ENCODE measurements at places on chromosomes 6 and 20. TPM values are rescaled to one million over a fixed set of nuclear protein-coding genes. Genes with fewer than 3 reads are reported as not detected.

- H3K27ac ChIP-seq: no peak overlapping the region
- no peaks in the 10 kb centered on the region for H3K27me3 ChIP-seq
- no peaks in the 10 kb centered on the region for H3K36me3 ChIP-seq
- H3K4me3 ChIP-seq: no peak overlapping the region
- no peaks in the 10 kb centered on the region for H3K4me1 ChIP-seq
- no peak for DNase-seq
These were observed 223.6 kb upstream of the RREB1 start for GRCh38 chr6:6884193-6884627.

- H3K27me3 ChIP-seq: peaks cover 37% of the 10 kb centered on the region
- DNase-seq: no peak
- no peak overlapping the region for H3K4me3 ChIP-seq
- H3K36me3 ChIP-seq: no peaks in the 10 kb centered on the region
These were observed 49.3 kb downstream of the SIRPA start for GRCh38 chr20:1944345-1945091.

DNA sequence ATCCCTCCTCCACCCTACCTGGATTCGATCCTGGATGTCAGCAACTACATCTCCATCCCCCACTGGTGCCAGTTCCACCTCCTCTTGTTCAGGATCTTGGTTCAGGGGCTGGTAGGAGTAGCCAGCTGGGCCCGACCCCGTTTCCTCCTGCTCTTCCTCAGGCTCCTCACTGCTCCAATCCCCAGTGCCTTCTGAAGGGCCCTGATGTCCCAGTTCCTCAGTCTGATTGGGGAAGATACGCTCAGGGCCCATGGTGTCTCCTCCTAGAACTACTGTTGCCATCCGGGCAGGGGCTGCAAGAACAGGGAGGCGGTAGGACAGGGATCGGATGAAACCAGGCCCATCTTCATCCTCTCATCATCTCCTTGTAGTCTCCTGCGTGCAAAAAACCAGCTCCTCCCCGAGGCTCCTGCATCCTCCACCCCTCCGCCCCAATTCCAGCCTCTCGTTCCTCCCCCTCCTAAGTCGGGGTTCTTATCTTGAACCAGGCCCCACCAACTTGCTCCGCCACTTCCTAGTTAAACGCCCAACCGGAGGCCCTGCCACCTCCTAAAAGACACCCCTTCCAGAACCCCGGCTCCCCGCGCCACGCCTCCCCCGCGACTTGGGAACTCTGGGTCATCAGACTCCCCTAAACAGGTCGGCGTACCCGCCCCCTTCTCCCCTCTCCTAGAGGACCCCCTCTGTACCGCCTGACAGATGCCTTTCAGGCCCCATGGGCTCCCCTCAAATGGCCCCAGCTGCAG is 476 bp downstream of the MEA1 start:
- H3K27ac ChIP-seq: peak overlapping the region; percentile 57
- peak overlapping the region; percentile 98 for H3K4me3 ChIP-seq
- H3K36me3 ChIP-seq: peaks cover 53% of the 10 kb centered on the region
- peaks cover 28% of the 10 kb centered on the region for H3K4me1 ChIP-seq
- no peaks in the 10 kb centered on the region for H3K27me3 ChIP-seq

DNA sequence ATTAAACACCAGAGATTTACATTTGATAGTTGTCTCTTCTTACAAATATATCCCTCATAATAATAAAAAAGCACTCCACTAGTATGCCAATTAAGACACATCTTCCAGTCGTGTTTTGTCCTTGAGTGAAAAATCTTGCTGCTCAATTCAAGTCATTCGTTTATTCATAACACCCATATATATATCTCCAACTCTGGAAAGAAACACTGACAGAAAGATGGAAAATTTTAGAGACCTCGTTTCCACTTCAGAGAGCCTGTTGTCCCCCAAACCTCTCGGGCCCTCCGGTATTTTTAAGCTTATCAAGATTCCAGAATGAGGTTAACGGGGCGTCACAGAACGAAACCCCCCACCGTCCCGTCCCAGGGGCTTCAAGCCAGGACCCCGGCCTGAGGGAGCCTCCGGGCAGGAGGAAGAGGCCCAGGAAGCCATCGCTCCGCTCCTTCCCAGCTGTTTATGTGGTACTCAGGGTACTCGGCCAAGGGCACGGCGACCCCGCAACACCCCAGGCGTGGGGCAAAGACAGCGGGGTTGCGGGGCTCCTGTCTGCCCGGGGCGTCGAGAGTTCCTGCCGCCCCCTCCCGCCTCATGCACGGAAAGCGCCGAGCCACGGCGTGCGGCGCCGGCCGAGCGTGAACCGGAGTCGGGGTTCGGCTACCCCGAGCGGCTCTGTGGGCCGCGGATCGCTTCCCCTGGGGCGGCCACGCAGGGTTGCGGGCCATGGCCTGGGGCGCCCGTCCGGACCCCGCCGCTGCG is 623 bp upstream of the SNX9 start:
- peak; percentile 75 for DNase-seq
- H3K27me3 ChIP-seq: no peaks in the 10 kb centered on the region
- H3K36me3 ChIP-seq: no peaks in the 10 kb centered on the region
- peak overlapping the region; percentile 85 for H3K27ac ChIP-seq

GRCh38 chr6:86511962-86512361 is 425.4 kb upstream of the HTR1E start:
- no peaks in the 10 kb centered on the region for H3K4me1 ChIP-seq
- H3K27me3 ChIP-seq: no peaks in the 10 kb centered on the region
- no peak for DNase-seq
- no peaks in the 10 kb centered on the region for H3K36me3 ChIP-seq
- no peak overlapping the region for H3K4me3 ChIP-seq

DNA sequence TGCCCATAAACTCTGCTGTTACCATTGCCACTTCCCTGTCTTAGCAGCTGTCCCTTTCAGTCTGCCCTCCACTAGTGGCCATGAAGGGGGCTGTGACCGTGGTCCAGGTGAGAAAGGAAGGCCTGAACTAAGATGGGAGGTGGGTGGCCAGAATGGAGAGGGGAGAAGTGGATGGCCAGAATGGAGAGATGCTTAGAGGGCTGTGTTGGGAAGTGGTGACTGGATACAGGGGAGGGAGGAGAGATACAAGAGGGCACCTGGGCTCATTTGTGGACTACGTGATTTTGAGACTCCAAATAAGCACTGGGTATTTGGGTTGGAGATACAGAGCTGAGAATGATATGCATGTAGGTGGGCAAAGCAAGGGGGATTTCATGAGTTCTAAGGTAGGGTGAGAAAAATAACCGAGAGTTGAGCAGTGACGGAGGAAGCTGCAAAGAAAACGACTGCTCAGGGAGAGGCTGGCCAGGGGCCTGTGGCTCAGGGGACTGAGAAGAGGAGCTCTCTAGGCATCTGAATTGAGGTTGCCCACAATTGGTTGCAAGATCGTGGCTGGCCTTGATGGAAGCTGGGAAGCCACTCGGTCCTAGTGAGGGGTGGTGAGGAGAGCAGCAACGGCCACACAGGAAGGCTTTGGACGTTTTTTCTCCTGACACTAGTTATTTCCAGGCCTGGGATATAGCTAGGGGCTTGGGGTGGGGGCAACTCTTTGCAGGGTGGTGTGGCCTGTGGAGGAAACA is 36.9 kb downstream of the PANK2 start:
- peak; percentile 11 for DNase-seq
- peaks cover 42% of the 10 kb centered on the region for H3K4me1 ChIP-seq
- H3K36me3 ChIP-seq: peaks cover 29% of the 10 kb centered on the region
- no peaks in the 10 kb centered on the region for H3K27me3 ChIP-seq

GRCh38 chr20:33183312-33183711 is 15.4 kb downstream of the BPIFA2 start:
- H3K4me3 ChIP-seq: no peak overlapping the region
- H3K27ac ChIP-seq: no peak overlapping the region
- H3K4me1 ChIP-seq: no peaks in the 10 kb centered on the region
- no peak for DNase-seq
- peaks cover 2% of the 10 kb centered on the region for H3K27me3 ChIP-seq
- H3K36me3 ChIP-seq: no peaks in the 10 kb centered on the region

- H3K27ac ChIP-seq: no peak overlapping the region
- no peaks in the 10 kb centered on the region for H3K27me3 ChIP-seq
These were observed 241.9 kb downstream of the EPHA7 start for GRCh38 chr6:93177438-93177837.

GRCh38 chr6:6986344-6986743 is 121.4 kb upstream of the RREB1 start:
- no peaks in the 10 kb centered on the region for H3K36me3 ChIP-seq
- H3K4me3 ChIP-seq: no peak overlapping the region
- H3K4me1 ChIP-seq: no peaks in the 10 kb centered on the region

DNA sequence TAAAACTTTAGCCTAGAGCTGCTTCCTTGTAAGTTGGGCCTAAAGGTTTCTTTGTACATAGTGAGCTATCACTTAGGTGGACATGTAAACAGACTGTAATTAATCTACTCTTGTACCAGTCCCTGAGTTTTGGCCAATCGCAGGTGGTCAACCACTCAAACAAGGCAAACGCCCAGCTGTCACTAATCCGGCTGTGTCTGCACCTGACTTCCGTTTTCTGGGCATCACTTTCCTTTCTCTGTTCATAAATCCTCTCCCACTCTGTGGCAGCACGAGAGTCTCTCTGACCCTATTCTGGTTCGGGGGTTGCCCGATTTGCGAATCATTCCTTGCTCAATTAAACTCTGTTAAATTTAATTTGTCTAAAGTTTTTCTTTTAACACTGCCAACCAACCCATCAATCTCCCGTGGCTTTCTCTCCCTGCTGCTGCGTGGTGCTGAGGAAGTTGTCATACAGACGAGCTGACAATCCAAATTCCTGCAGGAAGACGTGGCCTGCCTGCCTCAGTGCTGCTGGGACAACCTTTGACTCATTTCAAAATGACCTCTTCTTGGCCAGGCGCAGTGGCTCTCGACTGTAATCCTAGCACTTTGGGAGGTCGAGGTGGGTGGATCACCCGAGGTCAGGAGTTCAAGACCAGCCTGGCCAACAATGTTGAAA is 206.3 kb downstream of the QKI start:
- H3K27me3 ChIP-seq: no peaks in the 10 kb centered on the region
- H3K36me3 ChIP-seq: no peaks in the 10 kb centered on the region
- DNase-seq: peak; percentile 81
- H3K4me3 ChIP-seq: no peak overlapping the region
- H3K4me1 ChIP-seq: no peaks in the 10 kb centered on the region

DNA sequence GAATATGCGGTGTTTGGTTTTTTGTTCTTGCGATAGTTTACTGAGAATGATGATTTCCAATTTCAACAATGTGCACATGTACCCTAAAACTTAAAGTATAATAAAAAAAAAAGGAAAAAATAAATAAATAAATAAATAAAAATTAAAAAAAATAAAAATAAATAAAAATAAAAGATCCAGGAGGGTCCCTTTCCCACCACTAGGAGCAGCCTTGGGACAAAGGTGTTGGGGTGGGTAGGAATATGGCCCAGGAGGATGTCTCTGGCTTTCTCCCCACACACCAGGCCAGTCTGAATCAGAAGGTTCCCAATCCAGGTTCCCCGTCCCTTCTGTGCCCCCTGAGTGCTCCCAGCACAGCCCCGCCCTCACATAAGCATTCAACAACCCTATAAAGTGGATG is 9.5 kb downstream of the LRFN2 start:
- no peak overlapping the region for H3K4me3 ChIP-seq
- H3K4me1 ChIP-seq: no peaks in the 10 kb centered on the region
- H3K36me3 ChIP-seq: no peaks in the 10 kb centered on the region
- no peaks in the 10 kb centered on the region for H3K27me3 ChIP-seq
- no peak for DNase-seq

GRCh38 chr6:111996144-111996865 is 57.6 kb upstream of the CCN6 start:
- H3K27me3 ChIP-seq: no peaks in the 10 kb centered on the region
- DNase-seq: no peak
- peaks cover 11% of the 10 kb centered on the region for H3K4me1 ChIP-seq
- H3K4me3 ChIP-seq: no peak overlapping the region

DNA sequence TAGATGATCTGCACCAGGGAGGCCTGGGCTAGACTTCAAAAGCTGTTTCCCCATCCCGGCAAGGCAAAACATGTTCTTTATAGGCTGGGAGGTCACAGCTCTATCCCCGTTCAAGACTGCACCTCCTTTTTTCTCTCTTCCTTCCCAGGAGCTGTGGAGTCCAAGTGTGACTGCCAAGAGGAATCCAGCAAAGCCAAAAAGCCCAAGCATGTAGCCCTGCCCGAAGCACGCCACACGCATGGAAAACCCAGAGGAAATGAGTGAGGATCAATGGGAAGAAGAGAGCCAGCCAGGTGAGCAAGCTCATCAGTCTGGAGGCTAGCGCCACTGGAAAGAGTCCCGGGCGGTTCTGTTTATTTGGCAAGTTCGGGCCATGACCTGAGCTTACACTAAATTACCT is 240.4 kb downstream of the PRL start:
- DNase-seq: no peak
- no peak overlapping the region for H3K27ac ChIP-seq
- H3K4me1 ChIP-seq: no peaks in the 10 kb centered on the region
- no peaks in the 10 kb centered on the region for H3K36me3 ChIP-seq
- H3K27me3 ChIP-seq: no peaks in the 10 kb centered on the region
- H3K4me3 ChIP-seq: no peak overlapping the region

DNA sequence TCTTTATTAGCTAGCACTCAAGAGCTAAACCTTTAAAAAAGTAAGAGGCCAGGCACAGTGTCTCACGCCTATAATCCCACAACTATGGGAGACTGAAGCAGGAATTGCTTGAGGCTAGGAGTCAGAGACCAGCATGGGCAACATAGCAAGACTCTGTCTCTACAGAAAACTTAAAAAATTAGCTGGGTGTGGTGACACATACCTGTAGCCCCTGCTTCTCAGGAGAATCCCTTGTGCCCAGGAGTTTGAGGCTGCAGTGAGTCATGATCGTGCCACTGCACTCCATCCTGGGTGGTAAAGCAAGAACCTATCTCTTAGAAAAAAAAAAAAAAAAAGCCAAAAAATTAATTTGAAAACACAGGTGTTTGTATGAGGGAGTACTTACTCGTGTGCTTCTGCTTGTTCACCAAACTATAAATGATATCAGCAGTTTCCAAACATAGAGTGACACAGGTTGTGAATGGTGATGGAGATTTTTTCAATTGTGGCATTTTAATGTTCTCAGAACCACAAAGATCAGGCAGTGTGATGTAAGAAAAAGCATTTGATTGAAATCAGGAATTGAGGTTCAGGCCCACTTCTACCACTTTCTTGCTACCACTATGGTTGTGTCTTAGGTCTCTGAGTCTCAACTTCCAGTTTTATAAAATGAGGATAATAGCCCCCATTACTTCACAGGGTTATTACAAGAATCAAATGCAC is 104.9 kb downstream of the FOXO3 start:
- H3K36me3 ChIP-seq: peaks cover 12% of the 10 kb centered on the region
- H3K4me1 ChIP-seq: peaks cover 14% of the 10 kb centered on the region
- H3K4me3 ChIP-seq: no peak overlapping the region
- no peak overlapping the region for H3K27ac ChIP-seq

The ZSCAN12 gene
- 10.1 TPM for total RNA-seq

The HEY2 gene
- total RNA-seq: 2.2 TPM

The OOEP gene
- total RNA-seq: 0.36 TPM

The LRRC1 gene
- total RNA-seq: 8.0 TPM

The BACH2 gene
- 4.4 TPM for total RNA-seq

The MUC21 gene
- not detected for total RNA-seq
